ENCODE measurements at places on chromosomes 7 and 10.

- DNase-seq, result no peak
Observed at GRCh38 chr7:34756025-34756437, 98.0 kb downstream of the NPSR1 start.

GRCh38 chr7:104960741-104961448 is 53.1 kb upstream of the KMT2E start:
- DNase-seq, result peak; percentile 88

GRCh38 chr7:110754649-110755048 is 336.3 kb upstream of the LRRN3 start:
- DNase-seq, result no peak

GRCh38 chr10:70132098-70133029 is at the start of gene AIFM2:
AIFM2 (minus strand) TSS chr10:70132825; CDS start chr10:70124084, 8,741 bp downstream.
- peak; percentile 44 for DNase-seq

DNA sequence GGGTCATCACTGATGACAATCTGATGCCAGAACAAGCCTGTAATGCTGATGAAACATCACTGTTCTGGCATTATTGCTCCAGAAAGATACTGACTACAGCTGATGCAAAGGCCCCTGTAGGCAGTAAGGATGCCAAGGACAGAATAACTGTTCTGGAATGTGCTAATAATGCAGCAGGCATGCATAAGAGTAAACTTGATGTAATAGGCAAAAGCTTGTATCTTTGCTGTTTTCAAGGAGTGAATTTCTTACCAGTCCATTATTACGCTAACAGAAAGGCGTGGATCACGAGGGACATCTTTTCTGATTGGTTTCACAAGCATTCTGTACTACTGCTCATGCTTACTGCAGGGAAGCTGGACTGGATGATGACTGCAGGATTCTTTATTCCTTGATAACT is 18.7 kb downstream of the LCOR start:
- no peak for DNase-seq

DNA sequence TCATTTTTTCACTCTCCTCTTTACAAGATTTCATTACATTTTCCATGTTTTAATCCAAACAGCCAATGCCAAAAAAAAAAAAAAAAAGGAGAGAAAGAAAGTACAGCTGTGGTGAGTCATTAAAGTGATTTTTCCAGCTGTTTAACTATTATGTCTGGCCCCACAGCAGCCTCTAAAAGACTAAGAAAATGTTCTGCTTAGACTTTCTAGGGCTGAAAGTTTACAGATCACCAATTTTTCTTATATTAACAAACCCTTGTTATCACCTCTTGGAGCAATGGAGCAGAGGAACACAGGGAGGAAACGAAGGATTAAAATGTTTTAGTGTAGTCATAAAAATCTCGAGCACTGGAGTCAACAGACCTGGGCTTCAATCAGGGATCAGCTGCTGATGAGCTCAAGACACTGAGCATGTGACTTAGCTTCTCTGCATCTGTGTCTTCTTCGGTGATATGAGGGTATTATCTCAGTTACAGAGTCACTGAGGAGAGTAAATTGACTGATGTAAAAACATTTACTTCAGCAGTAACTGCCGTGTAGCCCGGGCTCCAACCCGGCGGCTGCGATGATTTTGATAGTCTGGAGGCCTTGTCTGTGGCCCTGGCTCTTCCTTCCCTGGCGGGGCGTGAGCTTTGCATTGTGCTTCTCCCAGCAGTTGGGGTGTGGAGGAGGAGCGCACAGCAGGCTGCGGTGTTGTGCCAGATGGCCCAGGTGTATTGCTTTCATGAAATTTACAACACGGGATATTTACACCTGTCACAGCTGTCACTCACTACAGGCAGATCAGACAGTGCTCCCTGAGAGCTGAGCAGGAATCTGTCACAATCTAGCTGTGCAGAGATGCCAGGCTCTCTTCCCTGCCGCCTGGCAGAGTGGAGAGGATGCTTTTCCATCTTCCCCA is 298.3 kb upstream of the FZD8 start:
- DNase-seq, result no peak

- no peak for DNase-seq
Observed at GRCh38 chr7:27936768-27937102, 196.8 kb downstream of the TAX1BP1 start.

All from inflammatory macrophage treated with lipopolysaccharide for 1 hour (primary cell).